ENCODE measurements at places on chromosomes 4 and X.

DNA sequence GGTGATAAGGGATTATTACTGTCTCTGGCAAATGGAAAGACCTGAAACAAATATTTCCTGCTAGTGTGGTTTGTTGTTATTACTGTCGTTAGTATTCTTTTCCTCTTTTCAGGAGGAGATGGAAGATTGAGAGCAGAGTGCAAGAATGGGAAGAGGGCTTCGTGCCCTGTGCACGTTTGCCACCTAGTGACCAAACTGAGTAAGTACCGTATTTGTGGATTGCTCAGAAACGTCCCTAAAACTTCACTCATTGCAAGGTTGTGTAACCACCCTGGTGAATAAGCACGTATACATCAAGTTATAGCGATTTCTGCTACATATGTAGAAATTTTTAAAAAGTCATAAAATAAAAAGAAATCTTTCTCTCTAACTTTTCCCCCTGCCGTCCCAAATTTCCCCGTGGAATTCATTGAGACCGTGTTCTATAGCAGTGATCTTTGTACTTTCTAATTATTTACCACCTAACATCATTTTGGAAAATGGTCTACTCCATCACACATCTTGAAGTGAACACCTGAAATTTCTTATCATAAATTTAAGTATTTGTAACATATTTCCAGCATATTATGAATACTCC, 24.3 kb downstream of the LINC00632 start:
- peak; percentile 27 for DNase-seq

DNA sequence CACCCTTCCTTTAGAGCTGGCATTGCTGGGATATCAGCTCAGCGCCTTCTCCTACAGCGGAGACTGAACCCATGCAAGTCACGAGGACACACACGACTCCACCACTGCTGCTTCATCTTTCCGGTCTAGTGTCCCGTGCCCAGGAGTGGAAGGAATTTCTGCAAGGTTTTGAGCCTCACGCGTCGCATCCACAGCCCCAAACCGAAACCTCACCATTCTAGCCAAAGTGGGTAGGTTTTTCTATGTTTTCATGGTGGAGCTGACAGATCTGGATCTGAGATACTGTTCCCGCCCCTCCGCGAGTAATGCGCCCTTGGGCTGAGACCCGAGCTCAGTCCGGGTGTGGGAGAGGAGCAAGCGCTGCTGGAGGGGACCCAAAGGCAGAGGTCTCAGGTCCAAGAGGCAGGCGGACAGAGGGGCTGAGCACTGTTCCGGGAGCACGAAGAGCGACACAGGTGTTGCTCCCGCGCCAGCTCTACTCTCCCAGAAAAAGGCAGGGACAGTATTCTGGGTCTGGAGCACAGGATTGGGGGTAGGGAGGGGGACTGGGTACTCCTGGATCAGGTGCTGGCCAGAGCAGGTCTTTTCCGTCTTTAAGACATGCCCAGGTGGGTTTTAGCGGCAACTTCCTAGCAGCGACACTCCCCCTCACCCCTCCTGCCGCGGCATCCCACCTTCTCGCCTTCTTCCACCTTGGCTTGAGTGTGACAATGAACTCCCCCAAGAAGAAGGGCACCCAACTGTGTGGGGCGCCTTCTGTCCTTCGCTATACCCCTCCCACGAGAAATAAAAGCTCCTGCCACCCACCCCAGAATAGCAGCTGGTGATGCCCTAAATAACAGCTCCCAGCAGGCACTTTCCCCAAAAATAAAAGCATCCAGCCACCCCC, 1.8 kb downstream of the EPHA5 start:
- peak; percentile 53 for DNase-seq

DNA sequence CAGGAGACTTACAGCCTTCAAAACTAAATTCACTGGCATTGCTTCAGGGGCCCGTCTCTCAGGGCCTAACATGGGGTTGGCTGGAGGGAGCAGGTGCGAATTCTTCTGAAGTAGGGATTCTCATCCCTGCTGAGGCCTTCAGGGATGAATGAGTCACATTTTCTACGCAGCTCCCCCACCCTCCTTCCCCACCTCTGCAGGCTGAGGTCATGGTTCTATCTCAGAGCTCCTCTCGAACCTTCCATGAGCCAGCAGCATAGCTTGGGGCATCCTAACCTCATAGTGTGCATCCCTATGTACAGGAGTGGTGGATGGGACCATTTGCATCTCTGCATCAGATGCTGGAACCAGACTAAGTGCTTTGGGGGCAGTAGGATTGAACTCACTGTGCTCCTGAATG, 309.2 kb downstream of the EVC2 start:
- DNase-seq: peak; percentile 16

GRCh38 chr4:142752202-142752786, 93.8 kb downstream of the INPP4B start:
- DNase-seq: no peak

GRCh38 chr4:48205107-48205506, 64.5 kb downstream of the TEC start:
- no peak for DNase-seq

DNA sequence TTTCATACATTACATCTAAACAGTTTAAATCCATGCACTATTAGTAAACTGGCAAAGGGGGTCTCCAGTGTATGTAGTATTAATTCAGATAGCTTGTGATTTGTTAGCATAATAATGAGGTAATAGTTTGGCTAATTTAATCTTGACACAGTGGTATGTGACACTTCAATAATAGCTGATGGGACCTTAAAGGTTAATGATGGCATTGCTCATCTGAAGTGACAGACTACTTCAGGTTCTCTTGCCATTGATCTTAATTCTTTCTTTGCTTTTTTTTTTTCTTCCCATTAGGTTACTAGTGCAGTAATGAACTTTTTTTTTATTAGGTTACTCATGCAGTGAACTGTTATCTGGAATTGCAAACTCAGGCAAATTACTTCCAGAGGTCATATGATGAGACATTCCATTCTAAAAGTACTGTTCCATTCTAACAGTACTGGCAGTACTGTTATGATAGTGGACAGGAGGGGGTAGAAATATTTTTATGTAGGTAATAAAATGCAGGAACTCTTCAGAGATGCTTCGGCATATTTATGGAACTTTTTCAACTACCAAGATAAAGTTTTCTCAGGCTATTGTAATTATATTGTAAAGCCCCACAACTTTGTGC, 911.3 kb upstream of the LCORL start:
- DNase-seq: peak; percentile 8

DNA sequence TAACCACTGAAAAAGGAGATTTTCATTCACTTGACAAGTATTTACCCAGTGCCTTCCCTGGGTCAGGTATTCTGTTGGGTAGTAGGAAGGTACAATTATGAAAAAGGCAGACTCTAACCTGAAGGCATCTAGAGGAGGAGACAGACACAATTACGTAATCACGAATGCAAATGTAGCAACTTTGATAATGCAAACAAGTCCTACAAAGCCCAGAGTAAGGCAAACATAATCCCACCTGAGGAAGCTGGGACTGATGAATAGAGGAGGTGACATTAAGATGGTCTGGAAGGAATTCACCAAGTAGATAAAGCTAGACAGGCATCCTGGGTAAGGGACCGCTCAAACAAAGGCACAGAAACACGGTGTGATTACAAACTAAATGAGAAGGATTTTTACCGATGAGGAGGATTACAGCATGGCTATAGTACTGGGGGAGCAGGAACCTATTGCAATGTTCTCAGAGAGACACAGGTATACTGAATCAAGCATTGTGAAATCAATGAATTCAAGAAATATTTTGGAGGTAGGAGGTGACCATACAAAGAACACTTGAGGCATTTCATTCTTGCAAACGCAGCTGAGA, 37.1 kb downstream of the TMEM150C start:
- DNase-seq: no peak

GRCh38 chr4:186699298-186699697, 24.4 kb downstream of the FAT1 start:
- no peak for DNase-seq

GRCh38 chrX:139930401-139930800, 2.5 kb downstream of the ATP11C start:
- DNase-seq: no peak

DNA sequence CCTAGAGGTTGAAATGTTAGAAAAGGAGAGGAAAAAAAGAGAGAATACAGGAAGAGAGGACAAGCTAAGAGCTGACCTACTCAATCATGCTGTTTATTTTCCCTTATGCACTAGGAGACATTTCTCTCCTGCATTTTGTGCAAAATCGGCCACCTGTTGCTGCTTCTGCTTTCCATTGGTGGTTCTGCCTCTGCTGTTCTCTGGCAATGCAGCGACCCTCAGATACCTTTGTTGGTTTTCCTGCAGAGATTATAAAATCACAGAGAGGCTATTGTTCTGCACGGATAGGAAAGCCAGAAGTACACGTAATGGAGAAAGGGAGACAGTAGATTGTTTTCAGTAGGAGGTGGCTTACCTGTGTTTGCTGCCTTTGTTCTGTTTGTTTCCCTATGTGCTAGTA, 108.9 kb downstream of the UNC5C start:
- DNase-seq: no peak

- DNase-seq: peak; percentile 93
These were observed 54.2 kb downstream of the PLAC1 start for GRCh38 chrX:134603806-134604700.

DNA sequence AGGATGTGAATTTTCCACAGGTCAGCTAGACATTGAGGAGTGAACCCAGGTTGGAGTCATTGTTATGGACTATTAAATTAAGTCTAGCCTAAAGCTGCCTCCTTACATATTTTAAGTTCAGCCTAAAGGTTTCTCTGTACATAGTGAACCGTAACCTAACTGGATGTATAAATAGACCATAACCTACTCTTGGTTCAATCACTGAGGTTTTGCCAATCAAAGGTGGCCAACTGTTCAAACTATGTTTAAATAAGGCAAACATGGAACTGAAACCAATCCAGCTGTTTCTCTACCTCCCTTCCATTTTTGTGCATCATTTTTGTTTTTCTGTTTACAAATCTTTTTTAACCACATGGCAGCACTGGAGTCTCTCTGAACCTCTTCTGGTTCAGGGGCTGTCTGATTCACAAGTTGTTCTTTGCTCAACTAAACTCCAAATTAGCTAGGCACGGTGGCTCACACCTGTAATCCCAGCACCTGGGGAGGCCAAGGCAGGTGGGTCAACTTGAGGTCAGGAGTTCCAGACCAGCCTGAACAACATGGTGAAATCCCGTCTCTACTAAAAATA, 43.9 kb upstream of the SFRP2 start:
- DNase-seq: no peak

- no peak for DNase-seq
These were observed 55.8 kb downstream of the ADAMTS3 start for GRCh38 chr4:72513227-72513626.

DNA sequence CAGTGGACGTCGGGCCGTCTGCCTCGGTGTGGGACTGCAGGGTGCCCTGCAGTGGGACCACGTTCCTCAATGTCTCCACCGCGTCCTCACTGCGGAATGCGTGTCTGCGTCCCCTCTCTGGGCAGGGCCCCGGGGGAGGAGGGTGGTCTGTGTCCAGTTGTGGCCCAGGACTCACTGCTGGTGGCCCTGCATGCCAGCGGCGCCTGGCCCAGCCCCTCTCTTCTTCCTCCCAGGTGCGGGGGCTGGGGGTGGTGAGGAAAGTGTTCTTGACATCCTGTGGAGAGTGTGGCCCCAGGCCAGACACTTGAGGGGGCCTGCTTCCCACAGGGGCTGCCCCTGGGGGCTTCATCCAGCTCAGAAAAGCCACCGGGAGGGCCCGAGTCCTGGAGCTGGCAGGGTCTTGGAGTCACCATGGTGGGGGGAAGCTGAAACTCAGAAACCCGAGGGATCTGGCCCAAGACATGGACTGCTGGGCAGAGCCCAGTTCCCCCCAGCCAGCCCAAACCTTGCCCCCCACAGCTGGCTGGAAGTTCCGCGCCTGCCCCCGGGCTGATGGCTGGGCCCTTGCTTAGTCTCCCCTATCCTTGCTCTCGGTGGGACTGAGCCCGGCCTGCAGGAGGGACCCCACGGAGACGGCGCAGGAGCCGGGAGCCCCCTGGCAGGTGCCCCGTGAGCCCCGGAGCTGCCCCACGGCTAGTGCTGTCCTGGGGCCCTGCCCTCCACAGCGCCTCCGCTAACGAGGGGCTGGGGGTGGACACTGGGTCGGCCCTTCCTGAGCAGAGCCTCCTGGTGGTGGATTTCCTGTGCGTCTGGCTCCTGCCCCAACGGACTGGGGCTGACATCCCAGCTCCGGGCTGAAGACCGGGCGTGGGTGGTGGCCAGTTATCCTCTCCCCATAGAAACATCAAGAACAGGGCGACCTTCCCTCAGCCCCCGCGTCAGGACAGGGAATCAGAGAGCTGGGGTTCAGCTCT, 2.9 kb downstream of the DOK7 start:
- no peak for DNase-seq

- DNase-seq: no peak
These were observed 324 bp upstream of the MSN start for GRCh38 chrX:65667157-65667502.

- no peak for DNase-seq
These were observed 14.7 kb downstream of the TRMT2B start for GRCh38 chrX:101037231-101037630.

DNA sequence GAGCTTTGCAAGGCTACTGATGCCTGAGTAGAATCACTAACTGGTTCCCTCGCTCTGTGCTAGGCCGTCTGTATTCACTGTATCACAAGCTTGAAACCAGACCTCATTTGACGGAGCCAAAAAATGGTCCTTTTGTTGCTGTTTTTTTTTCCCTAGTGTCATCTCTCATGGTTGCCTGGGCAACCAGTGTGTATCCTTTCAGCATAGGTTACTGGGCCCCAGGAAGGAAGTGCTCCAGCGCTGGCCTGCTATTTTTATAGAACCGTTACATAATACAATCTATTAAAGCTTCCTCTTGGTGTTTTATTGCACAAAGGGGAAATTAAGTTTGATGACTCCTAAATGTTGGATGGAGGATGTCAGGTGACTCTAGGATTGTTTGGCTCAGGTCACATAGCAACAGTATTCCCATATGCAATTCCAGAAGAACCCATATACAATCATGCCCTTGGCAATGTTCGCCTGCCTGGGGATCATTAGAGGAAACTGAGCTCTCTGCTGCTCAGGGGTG, 220.4 kb downstream of the SPRY1 start:
- DNase-seq: no peak

DNA sequence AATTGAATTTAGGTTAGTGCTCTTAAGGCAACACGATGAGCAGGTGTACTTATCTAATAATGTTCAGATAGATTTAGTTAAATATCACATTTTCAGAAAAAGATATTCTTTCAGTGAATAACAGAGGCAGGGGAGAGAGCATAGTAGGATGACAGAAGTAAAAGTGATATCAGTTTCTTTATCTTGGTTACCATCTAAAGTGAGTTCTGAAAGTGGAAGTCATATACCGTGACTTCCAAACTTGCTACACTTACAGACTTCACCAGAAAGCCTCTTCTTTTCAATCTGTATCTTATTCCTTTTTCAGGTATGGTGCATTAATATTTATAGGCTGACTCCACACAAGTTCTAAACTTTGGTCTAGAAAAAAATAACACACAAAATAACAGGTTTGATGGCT, 124.9 kb downstream of the POU4F2 start:
- no peak for DNase-seq

GRCh38 chr4:41814565-41814964, 66.0 kb upstream of the PHOX2B start:
- peak; percentile 19 for DNase-seq

DNA sequence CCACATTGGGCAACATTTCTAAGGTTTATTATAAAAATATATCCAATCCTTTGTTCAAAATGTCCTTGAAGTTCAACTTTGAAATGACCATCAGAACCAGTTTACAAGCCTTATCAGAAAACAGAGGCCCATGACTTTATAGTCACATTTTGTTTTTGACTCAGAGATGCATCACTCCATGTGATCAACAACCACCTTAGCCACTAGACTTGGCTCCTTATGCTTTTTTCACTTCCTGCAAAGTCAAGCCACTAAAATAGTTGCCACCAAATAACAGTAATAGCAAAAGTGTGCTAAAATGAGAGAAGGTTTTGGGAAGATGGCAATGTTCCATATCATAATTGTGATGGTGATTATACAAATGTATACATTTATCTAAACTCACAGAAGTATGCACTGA, 181.7 kb downstream of the MAML3 start:
- no peak for DNase-seq

Data from EL (cell line).